ENCODE measurements at places on chromosomes 5 and 9.

DNA sequence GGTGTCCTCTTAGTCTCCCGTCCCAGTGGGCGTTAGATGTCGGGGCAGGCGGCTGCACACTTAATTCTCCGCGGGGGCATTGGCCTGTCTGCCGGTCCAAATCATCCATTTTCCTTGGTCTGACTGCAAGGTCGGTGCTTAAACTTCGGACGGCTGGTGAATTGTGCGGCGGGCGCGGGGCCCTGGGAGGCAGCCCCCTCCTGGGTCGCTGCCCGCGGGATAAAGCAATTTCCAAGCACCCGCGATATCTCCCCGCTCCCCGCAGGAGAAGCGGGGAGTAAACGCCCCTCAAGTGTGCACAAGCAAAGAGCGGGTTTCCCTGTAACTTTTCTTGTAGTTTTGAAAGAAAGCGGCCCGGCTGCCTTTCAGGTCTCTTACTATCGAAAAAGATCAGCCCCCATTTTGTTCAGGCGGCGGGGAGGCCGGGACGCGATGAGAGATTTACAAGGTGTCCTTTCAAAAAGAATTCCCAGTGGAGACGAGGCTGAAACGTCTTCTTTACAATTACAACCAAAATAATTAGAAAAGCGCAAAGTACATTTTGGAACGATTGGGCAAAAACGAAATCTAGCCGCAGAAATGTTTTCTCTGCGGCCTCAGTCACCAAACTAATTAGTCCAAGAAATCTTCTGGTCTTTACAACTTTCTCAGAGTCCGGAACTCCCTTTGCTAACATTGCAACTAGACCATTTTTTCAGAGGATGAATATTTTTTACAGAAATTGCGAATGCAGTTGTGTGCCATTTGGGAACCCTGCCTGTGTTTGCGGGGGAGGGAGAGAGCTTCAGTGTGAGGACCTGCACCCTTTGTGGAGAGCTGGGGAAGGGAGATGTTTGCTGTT lies 1.8 kb downstream of the IRX1 start:
- no peak for DNase-seq

GRCh38 chr9:110021891-110022290 lies 186.1 kb downstream of the C9orf152 start:
- no peak for DNase-seq

GRCh38 chr5:65197531-65198455 lies 283.9 kb downstream of the ADAMTS6 start:
- DNase-seq, result no peak

GRCh38 chr9:123741214-123741613 lies 188.7 kb downstream of the DENND1A start:
- no peak for DNase-seq

DNA sequence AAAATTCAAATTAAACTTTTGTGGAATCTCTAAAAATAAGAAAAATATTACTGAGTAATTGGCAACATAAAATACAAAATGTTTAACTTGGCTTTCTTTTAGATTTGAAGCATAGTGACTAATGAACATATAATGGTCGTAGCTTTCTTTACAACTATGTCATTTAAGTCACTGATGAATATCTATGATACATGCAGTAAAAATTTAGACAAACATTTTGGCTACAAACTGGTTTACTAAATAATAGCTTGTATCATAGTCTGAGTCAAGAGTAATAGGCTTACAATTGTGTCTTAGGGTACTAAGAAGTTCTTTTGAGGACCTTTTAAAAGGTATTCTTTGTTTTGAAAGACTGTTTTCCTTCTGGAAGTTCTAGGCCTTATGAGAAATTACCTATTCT lies 2.0 kb upstream of the APC start:
- no peak for DNase-seq

DNA sequence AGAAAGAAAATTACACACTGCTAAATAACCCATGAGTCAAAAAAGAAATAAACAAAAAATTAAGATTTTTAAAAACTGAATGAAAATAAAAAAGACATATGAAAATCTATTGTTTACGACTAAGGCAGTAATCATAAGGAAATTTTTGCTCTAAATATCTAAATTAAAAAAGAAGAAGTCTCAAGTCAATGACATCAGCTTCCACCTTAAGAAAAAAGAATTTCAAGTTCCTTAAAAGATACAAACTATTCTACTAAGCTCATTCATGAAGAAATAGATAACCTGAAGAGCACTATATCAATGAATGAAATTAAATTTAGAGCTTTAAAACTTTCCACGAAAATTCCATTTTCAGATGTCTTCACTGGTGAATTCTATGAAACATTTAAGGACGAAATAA lies 15.7 kb upstream of the STARD4 start:
- no peak for DNase-seq

GRCh38 chr9:124040935-124041816 lies 29.6 kb downstream of the LHX2 start:
- no peak for DNase-seq

DNA sequence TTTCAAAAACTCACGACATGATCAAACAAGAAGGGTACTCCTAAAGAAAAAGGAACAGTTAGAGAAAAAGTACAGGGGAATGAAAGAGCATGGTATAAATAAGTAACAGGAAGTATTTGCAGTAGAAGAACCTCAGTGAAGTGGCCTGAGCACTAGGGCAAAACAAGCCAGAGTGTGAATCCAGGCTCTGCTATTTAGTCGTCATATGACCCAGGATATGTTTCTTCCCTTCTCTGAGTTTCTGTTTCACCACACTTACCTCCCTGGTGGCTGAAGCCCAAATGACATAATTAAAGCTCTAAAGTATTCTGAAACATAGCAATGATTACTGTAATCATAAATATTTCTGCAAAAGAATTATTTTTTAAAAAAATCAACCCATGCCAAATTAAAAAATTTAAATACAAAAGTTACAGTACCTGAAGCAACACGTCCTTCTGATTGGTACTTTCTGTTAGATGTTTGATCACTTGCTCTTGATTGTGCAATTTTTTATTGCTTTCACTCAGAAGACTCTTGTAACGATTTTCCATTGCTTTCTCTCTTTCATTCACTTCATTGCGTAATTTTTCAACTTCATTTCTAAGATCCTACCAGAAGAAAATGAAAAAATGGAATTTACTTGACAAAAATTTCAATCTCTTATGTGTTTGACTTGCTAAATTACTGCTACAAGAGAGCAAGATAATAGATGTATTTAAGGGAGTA lies 88.9 kb downstream of the CDK5RAP2 start:
- no peak for DNase-seq

GRCh38 chr9:112925058-112925641 lies 34.5 kb upstream of the SLC46A2 start:
- no peak for DNase-seq

DNA sequence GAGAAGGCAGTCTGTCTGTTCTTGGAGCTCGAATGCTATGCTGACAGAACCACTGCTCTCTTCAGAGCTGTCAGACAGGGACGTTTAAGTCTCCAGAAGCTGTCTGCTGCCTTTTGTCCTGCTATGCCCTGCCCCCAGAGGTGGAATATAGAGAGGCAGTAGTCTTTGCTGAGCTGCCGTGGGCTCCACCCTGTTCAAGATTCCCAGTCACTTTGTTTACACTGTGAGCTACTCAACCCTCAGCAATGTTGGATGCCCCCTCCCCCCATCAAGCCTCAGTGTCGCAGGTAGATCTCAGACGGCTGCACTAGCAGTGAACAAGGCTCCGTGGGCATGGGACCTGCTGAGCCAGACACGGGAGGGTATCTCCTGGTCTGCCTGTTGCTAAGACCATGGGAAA lies 344.2 kb downstream of the TMEM161B start:
- DNase-seq, result no peak

- no peak for DNase-seq
Measured at GRCh38 chr5:124550731-124551130, 195.7 kb downstream of the ZNF608 start.

DNA sequence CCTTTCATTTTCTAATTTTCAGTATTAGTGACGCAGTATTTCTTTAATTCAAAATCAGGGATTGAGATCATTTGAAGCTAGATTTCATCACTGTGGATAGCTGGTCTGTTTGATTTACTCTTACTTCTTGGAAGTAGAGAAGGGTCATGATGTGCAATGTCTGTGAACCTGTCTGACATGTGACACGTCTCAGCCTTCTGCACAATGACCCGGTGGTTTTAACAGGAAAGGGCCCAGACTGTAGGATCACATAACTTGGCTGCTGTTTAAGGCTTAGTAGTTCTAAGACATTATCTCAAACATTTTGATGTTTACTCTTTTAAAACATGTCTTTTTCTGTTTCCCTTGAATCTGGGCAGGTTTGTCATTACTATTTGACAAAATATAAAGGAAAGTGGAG lies 823.3 kb upstream of the NUDT12 start:
- no peak for DNase-seq

GRCh38 chr9:79131824-79132377 lies 439.9 kb upstream of the TLE4 start:
- no peak for DNase-seq

DNA sequence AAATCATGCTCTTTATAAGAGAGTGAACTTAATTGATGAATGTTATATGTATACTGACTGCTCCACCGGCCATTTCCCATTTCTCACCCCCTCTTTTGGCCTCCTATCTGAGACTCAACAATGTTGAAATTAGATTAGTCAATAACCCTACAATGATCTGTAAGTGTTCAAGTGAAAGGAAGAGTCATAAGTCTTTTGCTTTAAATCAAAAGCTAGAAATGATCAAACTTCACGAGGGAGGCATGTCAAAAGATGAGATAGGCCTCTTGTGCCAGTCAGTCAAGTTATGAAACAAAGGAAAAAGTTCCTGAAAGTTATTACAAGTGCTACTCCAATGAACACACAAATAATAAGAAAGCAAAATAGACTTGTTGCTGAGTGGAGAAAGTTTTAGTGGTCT lies 83.1 kb downstream of the NLN start:
- DNase-seq, result no peak

DNA sequence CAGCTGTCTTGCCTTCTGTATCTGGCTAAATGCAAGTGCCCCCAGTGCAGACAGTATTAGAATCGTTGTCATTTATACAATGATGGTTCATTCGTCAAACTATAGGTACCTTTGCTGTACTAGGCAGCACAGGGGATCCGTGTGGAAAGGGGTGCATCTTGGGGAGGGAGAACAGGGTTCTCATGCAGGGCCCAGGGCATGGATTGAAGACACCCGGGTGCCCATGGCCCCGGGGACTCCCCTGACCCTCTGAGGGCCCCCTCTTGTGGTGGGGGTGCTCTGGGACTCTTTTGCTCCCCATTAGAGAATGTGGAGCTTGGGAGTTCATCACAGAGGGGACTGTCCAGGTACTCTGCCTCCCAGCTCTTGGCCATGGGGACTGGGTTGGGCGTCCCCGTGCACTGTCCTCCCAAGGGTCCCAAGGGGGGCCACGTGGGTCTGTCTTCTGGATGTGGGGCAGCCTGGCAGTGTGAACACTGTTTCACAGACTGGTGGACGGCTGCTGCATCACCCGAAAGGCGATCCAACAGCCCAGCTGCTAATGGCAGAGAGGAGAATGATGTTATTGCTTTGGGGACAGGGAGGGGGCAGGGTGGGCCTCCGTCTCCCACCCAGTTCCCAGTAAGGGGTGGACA lies 36.9 kb upstream of the RXRA start:
- no peak for DNase-seq

GRCh38 chr9:37496020-37496419 lies 10.3 kb downstream of the POLR1E start:
- DNase-seq, result no peak

DNA sequence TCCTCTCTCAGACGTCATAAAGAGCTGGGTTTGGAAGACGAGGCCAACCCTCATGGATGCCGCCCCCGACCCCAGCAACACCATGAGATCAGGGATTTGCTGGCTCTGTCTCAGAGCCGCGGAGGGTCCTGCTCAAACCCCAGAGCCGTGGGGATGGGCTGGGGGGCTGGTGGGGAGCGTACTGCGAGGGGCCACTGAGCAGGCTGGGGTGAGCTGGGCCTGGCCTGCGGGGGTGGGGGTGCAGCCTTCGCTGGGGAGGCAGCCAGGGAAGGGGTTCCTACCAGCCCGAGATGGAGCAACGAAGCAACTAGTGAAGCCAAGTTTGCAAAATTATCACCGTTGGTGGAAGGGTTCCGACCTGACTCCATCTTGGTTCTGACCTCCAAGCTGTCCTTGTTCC lies 5.1 kb upstream of the SLC12A7 start:
- DNase-seq, result no peak

GRCh38 chr9:113416149-113416721 lies 5.7 kb downstream of the C9orf43 start:
- no peak for DNase-seq

DNA sequence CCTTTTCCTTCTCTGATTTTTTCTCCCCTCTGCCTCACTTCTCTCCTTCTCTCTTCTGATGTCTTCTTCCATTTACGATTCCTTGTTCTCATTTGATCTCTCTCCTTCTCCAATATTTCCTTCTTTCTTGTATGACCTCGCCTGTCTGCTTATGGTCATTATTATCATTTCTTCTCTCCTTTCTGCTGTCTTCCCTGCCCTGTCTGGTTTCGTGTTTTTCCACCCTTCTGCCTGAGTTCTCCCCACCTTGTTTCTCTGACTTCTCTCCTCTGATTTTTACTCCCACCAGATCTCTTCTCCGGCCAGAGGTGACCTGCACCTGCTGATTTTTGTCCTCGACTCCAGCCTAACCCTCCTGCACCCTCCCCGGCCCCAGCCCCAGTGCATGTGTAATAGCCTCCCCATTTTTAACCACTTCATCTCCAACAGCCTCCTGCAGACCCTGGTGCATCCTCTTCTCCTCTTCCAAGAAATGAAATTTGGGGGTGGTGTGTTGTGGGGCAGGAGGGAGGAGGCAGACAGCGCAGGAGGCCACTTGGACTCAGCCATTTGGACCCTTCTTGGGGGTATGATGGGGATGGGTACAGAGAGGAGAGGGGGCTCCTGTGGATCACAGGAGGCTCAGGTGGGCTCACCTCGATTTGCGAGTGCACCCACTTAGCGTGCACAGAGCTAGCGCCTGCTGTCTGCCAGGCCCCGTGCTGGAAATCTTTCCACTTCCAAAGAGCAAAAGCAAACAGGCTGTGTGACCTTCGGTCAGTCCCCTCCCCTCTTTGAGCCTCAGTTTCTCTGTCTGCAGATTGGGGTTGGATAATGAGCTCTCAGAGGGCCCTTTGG lies 32.5 kb downstream of the GSN start:
- no peak for DNase-seq

DNA sequence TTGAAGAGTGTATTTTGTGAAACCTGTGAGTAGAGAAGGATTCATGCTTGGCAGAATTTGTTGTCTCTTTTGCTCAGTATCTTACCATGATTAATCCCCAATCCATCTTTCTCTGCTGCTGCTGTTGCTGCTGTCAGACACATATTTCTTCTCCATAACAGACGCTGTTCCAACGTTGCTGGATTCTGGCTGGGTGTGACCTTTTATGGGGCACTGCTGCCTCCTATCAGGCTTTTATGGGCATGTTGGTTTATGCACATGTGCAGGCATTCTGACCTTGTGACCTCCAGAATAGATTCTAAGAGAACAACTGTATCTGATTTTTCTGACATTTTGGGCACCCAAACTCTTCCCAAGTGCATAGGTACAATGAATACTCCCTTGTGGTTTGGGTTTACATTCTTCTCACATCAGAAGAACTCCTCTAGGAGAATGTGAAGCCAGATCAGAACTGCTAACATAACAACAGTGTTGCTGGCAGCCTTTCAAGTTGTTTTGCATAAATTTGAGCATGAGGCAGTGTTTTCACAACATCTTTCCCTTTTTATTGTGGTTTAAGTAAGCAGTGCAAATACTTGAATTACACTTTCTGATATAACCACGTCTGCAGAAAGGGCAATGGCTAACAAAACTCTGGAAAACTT lies 9.2 kb upstream of the ISL1 start:
- DNase-seq, result no peak

- DNase-seq, result peak; percentile 55
Measured at GRCh38 chr9:136403538-136403914, 3.6 kb upstream of the SNAPC4 start.

GRCh38 chr9:27945386-27945785 lies 372.1 kb upstream of the C9orf72 start:
- no peak for DNase-seq

Data from stimulated activated CD4-positive, alpha-beta T cell treated with anti-CD3 and anti-CD28 coated beads, Interleukin-2, amount 100 ng/mL, for 48 hours (primary cell).